Stimulated activated CD4-positive, alpha-beta T cell treated with anti-CD3 and anti-CD28 coated beads, Interleukin-15, amount 100 ng/mL, for 1 hour (primary cell): ENCODE measurements at places on chromosomes 5 and 9.

DNA sequence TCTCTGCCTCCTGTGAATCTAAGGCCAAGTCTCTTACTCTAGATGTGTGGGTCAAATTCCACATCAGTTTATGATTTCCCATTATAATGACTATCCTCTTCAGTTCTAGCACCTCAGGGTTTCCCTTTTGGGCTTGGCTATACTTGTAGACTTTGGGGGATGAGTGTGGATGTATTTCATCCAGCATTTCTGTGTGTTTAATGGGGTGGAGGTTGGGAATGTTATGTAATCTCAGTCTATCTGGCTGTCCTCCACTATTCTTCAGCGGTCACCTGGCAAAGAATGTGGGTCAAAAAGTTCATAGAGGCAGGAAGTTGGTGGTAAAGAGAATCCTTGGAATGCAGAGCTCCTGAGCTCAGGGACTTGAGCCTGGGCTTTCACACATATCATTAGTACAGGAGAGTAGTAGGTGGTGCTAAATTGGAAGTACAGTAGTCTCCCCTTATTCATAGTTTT, 64.9 kb downstream of the CFAP95 start:
- no peak for DNase-seq

GRCh38 chr5:82314964-82315758, 37.0 kb upstream of the RPS23 start:
- DNase-seq = no peak

- no peak for DNase-seq
Observed at GRCh38 chr5:170169996-170170395, 62.8 kb upstream of the C5orf58 start.

DNA sequence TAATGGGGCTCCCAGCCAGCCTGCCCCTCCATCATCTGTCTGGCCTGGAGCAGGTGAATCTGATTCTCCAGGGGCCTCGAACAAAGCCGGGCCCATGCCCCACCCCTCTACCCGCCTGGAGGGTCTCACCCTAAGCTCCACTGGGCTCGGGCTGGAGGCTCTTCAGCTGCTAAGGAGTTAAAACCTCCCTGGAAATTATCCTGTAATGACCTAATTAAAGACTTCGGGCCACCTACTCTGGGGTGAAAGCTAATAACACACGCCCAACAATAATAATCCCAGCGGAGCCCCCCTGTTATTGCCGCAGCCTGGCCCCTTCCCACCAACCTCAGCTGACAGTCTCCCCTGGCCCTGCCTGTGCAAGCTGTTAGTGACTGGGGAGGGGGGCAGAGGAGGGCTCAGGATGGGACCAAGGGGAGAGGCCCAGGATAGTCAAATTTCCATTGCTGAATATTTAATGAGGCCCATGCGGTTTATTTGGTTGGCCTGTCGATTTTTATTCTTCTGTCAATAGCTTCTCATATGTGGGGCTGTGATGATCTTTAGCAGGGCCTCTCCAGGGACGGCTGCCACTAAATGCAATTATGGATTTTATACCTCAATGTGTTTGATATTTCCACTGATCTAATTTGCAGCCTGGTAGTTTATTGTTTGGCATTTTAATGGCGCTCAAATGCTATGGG, 25.7 kb downstream of the LMX1B start:
- no peak for DNase-seq

- no peak for DNase-seq
Observed at GRCh38 chr9:121333950-121334773, 35.9 kb downstream of the STOM start.

GRCh38 chr5:143229896-143230675, 173.4 kb downstream of the NR3C1 start:
- no peak for DNase-seq

DNA sequence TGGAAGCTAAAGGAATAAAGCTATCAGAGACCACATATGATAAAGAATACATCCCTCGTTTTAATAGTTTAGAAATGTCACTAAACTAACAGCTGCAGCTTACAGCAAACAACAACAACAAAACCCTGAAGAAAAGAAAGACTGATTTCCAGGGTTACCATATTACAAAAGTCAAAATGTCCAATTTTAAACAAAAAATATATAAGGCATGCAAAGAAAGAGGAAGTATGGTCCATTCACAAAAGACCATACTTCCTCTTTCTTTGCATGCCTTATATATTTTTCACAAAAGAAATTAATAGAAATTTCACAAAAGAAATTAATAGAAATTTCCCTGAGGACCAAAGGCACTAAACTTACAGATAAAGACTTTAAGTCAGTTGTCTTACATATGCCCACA, 354.2 kb downstream of the ARL15 start:
- DNase-seq = no peak

GRCh38 chr9:84857211-84857610, 187.7 kb downstream of the NTRK2 start:
- no peak for DNase-seq

- no peak for DNase-seq
Observed at GRCh38 chr9:110278080-110278707, 21.9 kb upstream of the TXN start.

- DNase-seq = no peak
Observed at GRCh38 chr9:127143920-127144465, 21.6 kb upstream of the ANGPTL2 start.

- DNase-seq = no peak
Observed at GRCh38 chr5:135491552-135492318, 39.6 kb upstream of the TIFAB start.

- no peak for DNase-seq
Observed at GRCh38 chr5:142826741-142827492, 56.7 kb downstream of the ARHGAP26 start.

DNA sequence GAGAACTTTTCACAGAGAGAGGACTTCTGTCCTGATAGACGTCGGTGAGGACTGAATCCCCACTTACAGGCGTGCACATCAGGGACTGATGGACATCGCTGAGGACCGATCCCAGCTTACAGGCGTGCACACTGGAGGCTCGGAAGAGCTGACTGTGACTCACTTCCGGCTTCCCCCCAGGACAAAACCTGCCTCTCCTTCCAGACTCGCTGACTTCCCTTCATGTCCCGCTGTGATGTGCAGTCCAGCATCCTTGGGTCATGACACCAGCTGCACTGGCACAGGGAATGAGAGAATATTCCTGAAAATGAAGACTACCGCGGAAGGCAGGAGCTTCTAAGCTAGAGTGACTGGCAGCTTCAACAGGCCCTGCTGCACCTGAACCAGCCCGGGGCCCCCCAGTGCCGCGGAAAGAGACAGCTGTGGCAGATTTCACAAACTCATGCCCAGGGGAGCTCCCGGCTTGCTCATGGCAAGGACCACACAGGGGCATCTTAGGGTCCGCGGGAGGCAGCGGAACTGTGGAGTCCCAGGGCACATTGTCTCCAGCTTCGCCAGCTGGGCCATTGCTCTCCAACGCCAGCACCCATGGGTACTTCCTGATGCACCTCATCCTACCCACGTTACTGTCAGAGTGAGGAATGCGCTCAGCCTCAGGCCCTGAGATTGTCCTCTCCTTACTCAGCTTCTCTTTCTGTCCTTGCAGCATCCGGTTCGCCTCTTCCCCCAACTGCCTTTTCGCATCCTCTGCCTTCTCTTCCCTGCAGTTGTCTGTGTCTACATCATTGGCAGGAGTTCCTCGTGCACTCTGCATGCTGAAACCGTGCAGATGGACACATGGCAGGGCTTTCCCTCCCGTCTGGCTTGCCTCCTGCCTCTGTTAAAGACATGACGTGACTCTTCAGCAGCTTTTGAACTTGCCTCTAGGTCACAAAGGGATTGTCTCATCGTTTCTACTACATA, 29.5 kb downstream of the SURF6 start:
- DNase-seq = no peak

DNA sequence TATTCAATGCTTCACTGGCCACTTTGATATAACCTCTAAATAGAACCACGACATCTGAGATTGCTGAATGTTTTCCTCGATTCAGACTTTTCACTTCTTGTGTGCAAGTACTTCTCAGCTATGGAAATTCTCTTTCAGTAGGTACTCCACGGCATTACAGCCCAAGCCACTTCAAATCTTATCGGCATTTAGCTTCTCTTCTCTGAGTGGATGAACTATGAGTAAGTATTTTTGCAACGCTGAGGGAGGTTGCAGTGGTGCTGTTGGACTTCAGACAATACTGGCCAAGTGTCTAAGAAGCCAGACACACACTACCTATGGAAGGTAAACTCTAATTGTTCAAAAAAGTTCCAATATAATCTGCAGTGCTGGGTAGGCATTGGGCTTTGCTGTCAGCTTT, 60.1 kb downstream of the FBN2 start:
- DNase-seq = no peak

GRCh38 chr5:88967633-88968585, 84.9 kb upstream of the MEF2C start:
- no peak for DNase-seq

DNA sequence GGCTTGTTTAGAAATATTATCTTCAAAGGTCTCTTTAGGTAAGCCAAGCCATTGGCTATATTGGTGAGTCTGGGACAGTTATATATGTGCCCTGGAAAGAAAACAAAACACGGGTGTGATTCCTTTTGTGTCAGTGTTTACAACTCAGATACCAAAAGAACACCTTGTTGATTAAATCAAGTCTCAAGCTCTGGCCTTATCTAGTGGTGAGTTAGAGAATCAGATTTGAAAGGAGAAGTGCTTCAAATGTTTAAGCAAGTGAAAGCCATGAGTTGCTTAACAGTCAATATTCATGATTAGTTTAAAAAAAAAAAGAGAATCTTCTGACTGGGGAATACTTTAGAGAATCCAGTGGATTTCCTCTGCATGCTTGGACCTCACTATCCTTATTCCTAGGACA, 68.3 kb downstream of the IQGAP2 start:
- DNase-seq = no peak

GRCh38 chr9:95138474-95138873, 179.0 kb downstream of the FANCC start:
- no peak for DNase-seq

GRCh38 chr5:16143361-16144049, 36.1 kb downstream of the MARCHF11 start:
- DNase-seq = no peak

- no peak for DNase-seq
Observed at GRCh38 chr5:14172149-14172795, 29.1 kb downstream of the TRIO start.

DNA sequence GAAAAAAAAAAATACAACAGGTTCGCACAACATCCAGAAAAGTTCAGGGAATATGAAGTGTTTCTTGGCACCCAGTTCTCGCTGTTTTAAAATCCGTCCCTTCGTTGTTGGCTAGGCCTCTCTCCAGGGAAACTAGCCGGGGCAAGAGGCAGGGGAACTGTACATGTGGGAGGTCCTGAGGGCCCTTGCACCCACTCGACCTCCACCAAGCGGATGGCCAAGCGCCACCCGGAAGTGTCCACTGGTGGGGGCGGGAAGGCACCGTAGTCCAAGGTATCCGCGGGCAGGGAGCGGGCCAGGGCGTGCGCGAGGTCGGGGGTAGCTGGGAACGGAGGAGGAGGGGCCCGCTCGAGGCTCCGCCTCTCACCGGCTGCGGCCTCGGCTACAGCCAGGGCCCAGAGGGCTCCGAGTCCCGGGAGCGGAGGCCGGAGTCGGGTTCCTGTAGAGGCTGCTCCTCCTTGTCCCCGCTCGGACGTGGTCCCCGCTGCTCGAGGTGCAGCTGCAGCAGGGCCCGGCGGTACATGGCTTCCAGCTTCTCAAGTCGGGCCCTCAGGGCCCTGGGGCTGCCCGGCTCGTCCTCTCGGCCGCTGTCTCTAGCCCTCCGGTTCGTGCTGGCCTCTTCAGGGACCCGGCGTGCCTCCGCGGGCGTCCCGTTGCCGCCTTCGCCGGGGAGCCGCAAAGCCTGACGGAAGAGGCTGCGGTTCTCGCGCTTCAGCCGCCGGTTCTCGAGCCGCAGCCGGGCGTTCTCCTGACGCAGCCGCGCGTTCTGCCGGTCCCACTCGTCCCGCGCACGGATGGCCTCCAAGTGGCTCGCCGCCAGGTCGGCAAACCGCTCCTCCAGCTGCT, 720 bp downstream of the TUSC1 start:
- DNase-seq = no peak

- DNase-seq = no peak
Observed at GRCh38 chr5:138515556-138516245, 27.3 kb downstream of the ETF1 start.

DNA sequence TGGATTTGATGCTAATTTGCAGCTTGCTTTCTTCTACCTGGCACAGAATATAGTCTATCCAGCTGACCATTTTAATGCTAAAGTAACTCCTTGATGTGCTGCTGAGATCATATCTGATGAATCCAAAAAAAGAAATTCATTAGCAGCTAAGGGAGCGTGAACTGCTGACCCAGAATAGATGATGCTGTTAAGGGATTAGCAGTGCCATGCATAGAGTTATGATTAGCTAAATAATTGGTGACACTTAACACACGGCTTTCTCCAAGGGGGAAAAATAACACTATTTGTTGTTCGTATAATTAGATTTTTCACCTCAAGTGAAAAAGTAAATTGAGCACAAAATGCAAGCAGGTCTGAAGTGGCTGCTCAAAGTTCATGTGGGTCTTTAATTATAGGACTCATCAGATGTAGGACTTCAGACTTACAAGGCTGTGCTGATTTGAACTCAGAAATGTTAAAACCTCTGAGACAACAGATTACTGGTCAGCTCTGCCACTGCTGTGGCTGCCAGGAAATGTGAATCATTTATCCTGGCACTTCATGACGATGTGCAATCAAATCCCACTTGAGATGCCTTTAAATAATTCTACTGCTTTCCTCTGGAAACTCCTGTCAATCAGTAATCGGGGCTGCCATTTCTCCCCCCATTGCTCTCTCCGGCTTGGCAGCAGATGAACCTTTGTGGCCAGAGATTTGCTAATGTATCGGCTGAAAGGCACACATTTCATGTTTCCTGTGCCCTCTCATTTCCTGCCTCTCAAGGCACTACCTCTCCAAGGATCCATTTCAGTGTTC, 291.6 kb upstream of the C9orf72 start:
- DNase-seq = no peak

DNA sequence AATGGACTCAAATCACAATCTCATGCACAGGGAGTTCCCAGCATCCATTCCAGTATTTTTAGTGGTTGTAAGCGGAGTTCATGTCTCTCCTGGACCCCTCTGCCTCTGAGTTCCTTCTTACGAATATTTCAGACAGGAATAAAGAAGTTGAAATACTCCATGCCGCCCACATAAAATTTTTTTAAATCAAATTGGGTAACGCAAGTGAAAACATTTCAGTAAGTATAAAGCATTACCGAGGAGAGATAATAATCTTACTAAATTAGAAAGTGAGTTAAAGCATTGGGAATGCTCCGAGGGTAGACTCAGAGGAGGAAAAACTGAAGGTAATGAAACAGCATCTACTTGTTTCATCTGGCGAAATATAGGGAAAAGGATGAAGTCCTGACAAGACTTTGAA, 317.6 kb downstream of the ARRDC3 start:
- DNase-seq = no peak

GRCh38 chr5:142134331-142135010, 25.9 kb downstream of the NDFIP1 start:
- DNase-seq = no peak

- DNase-seq = no peak
Observed at GRCh38 chr5:76789991-76790581, 28.7 kb upstream of the F2RL1 start.
